Mammary epithelial cell (primary cell): ENCODE measurements at places on chromosomes 3 and 15. TPM values are rescaled to one million over a fixed set of nuclear protein-coding genes. Genes with fewer than 3 reads are reported as not detected.

DNA sequence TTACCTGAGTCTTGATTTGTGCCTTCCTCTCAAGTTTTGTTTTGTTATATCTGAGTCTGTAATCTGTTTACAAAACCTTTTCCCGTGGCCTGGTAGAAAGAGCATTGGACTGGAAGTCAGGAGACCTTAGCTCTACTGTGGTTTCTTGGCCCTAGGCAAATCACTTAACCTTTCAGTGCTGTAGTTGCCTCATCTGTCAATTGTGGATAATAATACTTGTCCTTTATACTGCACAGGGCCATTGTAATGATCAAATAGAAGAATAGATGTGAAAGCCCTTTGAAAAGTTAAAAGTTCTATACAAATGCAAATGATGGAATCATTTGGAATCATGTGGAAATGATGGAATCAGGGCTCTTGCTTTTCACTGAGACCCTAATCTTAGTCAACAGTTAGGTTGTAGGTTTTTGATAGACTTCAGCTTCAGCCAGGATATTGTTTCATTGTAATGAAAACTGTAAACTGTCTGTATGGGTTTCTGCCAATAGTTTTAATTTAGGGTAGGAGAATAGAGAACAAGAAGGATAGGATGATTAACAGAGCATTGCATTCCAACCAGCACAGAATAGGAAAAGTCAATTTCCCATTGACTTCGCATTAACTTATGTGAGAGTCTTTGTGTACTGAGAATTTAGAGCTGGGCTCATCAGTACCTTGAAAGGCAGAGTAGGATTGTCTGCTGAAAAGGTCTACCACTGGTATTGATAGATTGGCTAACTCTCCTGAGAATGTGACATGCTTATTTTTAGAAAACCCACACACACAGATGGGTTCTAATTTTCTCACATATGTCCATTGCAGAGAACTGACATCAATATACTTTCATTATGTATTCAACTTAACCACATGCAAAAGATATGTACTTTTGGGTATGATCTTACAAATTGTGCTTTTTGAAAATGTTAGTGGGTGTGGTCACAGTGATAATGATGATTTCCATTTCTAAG is 21.8 kb downstream of the MAP2K5 start:
- no peak for DNase-seq

- peak; percentile 77 for DNase-seq
These were observed 42.5 kb downstream of the CA12 start for GRCh38 chr15:63339006-63339766.

DNA sequence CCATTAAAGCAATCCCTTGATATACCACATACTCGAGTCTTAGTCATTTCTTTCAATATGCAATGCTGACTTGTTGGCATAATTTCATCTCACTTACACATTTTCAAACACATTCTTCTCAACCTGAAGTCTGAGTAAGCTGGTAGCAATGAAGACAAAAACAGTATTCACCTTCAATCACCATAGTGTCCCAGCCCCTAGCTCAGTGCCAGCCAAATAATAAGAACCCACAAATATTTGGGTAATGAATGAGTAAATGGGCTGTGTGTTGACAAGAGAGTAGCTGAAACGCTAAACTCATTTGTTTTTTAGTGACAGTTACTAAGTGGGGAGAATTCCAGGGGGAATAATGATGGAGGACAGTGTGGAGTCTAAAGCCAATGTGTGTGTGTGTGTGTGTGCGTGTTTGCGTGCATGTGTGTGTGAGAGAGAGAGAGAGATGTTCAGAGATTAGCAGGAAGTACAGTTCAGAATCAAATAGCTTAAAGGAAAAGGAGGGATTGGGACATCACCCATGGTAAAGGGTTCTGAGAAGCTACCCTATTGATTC is 165.7 kb downstream of the GAP43 start:
- DNase-seq, result peak; percentile 97

DNA sequence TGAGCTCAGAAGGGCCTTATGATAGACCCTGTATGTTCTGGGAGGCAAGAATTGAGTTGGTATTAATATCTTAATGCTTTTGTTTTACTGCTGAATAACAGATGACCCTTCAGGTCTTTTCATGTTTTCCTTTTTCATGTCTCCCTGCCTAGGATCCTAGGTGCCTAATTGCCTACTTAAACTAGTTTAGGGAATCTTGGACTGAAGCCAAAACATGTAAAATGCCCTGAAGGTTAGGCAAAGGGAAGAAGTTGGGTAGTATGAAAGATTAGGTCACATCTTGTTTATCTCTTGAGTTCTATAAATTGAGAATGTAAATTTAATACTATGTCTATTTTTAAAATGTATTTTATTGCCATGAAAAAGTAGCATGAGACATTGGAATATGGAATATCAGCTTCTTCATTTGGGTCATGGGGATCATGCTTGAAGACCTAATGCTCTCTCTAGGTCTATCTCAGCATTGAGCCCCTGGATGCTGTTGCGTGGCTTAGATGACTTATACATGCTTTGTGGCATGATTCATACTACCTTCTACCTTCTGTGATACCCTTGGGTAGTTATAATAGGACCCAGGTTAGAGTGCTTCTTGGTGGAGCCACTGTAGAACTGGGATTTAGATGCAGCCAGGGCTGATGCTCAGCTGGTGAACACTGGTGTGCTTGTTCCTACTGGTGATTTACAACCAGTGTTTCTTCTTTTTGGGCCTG is 26.4 kb downstream of the RBM6 start:
- peak; percentile 39 for DNase-seq

DNA sequence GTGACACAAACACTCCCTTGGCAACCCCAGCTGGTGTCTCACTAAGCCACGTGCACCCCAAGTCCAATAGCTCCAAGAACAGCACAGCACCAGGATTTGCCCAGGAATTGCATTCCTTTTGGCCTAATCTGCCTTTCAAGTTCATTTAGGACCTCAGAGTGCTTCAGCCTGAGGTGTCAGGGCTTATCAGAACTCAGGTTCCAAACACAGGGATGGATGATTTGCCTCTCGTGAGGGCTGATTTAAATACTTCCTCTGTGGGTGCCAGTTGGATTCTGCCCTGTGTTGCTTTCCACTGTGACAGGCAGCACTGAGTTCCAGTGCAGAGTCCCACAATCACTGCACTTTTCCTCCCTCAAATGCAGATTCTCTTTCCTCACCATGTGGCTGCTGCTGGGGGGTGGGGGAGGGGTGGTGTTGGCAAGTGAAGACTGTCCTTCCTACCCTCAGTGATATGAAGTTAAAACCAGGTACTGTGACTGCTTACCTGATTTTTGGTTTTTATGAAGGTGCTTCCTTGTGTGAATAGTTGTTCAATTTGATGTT is 204.3 kb upstream of the STAC start:
- no peak for DNase-seq

DNA sequence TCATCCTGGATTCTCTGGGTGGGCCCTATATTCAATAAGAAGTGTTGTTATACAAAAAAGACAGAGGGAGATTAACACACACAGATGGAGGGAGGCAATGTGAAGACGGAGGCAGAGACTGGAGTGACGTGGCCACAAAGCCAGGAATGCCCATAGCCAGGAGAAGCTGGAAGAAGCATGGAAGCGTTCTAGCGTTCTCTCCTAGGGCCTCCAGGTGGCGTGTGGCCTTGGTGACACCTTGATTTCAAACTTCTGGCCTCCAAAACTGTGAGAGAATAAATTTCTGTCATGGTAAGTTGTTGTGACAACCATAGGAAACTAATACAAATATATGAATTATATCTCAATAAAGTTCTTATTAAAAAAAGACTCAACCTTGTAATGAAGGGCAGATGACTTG is 21.3 kb downstream of the THBS1 start:
- no peak for DNase-seq

GRCh38 chr3:104132566-104133403 is 1233.9 kb upstream of the ALCAM start:
- no peak for DNase-seq

GRCh38 chr3:42661593-42662022 is 8.1 kb downstream of the ZBTB47 start:
- DNase-seq, result no peak

DNA sequence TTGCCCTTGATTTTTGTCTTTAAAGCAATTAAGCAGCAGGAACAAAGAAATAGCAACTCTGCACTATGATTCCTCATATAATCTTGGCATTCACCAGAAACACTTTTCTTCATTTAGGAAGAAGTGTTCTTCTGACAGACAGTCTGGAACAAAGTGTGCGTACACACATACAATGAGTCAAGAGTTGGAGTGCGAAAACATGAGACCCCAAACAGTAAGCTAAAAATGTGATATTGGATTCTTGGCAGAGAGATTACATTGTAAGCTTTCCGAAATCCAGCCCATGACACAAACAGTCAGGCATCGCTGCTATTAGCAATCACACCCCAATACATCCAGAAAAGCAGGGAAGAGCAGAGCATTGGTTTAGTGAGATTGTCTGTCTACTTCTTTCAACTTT is 306.7 kb upstream of the TBC1D5 start:
- no peak for DNase-seq

GRCh38 chr3:144237351-144237750 is 265.7 kb downstream of the DIPK2A start:
- no peak for DNase-seq

- no peak for DNase-seq
These were observed 13.3 kb upstream of the RBP1 start for GRCh38 chr3:139552632-139553365.

DNA sequence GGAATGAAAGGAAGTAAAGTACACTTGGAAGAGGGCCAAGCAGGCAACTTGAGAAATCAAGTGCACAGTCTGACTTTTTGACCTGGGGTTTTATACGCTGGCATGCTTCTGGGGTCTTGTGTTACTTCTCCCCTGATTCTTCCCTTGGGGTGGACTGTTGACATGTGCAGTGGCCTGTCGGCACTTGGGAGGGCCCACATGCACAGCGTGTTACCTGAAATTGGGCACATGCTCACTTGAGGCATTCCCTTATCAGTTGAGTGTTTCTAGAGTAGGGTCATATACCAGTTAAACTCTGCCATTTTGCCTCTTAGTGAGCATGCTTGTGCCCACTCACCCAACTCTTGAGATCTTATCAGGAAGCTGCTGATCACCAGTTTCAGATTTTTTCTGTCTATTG is 329.1 kb upstream of the SOX2 start:
- no peak for DNase-seq

DNA sequence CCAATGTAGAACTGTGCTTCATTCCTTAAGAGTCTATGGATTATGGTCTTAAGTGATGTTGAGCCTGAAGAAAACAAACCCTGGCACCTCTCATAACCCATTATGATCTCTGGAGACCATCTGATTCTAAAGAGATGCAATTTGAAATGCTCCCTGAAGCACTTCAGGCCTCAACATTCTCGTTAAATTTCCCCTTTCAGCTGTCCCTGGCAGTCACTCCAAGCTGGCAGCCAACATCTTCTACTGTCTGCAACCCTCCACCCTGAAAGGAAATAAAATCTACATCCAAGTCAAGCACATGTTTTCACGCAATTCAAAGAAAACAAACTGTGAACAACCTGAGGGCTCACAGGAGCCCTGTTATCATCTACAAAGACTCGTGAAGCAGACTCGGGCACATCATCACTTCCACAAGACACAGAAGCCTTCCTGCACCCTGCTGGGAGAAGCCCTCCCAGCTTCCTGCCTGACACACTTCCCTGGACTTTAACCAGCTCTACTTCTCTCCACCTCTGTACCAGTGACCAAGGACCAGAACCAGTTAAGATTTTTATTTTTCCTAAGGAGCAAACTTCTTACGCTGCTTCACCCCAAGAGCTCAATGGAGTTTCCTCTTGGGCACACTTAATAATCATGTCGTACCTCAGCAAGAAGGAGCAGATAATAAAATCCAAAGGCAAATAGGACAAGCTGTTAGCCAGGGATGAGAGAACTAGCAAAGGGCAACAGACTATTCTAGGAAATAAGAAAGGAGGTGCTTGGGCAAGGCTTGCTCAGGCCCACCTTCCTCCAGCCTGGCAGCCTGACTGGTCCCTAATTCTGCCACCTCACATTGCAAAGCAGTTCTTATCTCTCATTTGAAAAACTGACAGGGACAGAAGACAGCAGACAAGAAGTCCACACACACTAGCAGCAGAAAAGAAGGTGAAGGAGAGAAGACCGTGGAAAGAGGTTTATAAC is 67.1 kb downstream of the MAGI1 start:
- DNase-seq, result no peak

Gene ST8SIA2
- total RNA-seq, result 0.45 and 2.4 TPM in 2 replicates

Gene THBS1
- 11,760 TPM for total RNA-seq
